ENCODE measurements at places on chromosomes 16 and 17.

DNA sequence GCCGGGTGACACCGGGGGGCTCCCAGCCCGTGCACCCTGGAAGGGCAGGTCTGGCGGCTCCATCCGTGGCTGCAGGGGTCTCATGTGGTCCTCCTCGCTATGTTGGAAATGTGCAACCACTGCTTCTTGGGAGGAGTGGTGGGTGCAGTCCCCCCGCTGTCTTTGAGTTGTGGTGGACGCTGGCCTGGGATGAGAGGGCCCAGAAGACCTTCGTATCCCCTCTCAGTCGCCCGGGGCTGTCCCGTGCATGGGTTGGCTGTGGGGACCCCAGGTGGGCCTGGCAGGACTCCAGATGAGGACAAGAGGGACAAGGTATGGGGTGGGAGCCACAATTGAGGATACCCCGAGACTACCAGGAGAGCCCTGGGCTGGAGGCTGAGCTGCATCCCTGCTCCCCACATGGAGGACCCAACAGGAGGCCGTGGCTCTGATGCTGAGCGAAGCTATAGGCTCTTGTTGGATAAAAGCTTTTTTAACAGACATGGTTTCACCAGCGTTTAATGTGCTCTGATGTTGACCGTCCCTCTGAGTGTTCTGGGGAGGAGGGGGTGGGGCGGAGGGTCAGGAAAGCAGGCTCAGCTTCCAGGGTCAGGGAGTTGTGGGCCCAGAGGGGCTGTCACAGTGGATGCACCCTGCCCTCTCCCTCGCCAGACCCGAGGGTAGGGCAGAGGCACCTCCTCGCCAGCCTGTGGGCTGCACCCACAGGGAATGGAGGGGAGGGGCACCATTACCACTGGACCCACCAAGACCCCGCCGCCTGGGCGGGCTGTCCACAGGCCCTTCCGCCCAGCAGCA, 5.4 kb downstream of the SPATA2L start:
- DNase-seq, result no peak

GRCh38 chr17:65415991-65416390, 145.5 kb downstream of the AXIN2 start:
- DNase-seq, result no peak

- no peak for DNase-seq
Observed at GRCh38 chr17:55580596-55581133, 69.4 kb upstream of the SMIM36 start.

DNA sequence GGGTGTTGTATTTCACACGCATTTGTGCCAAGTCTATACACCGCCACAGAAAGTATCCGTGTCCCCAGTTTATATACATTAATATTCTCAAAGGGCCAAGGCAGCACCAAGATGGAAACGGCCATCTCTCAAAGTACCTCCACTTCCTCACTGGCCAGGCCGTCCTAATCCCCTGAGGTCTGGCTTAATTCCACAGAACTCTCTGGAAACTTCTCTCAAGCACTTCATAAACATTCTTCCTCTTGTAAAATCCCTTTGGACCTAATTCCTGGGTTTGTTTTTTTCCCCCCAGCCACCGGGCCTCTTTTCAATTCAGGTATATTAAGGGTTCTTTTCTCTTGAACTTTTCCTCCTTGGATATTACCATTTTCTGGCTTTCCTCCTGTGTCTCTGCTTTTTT, 5.1 kb upstream of the ERN1 start:
- no peak for DNase-seq

- DNase-seq, result no peak
Observed at GRCh38 chr16:81384006-81384405, 60.6 kb upstream of the CMIP start.

DNA sequence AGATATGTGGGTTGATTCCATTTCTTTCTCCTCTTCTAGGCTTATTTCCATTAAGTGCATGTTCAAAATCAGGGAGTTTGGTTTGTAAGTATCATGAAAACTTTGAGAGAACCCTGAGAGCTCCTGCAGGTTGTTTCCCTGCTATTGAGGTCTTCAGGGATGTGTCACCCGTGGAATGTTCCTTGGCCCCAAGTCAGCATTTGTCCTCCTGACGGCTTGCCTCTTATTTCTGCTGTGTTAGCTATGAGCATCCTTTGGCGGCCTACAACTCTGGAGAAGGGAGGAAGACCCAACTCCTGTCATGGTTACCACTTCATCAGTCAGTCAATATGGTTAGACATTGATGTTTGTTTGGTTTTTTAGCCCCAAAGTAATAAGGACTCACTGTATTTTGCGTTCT, 180.8 kb downstream of the FTO start:
- DNase-seq, result no peak

DNA sequence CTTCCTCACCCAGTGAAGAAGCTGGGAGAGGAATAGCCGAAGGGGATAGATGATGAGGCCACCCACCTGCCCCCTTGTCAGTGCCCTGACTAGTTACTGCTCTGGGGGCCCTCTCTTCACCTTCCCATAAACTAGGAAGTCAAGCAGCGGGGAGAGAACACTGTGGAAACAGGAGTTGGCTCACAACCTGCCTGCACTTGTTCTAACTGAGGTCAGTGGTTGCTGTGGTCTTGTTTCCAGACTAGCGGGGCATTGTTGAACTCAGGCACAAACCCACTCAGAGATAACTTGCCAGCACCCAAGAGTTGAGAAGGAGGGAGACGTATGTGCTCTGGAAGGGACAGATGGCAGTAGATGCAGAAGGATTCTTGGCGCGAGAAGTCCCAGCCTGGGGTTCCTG, 48.6 kb upstream of the DDX52 start:
- DNase-seq, result no peak

GRCh38 chr16:19021747-19022146, 38.0 kb downstream of the TMC7 start:
- no peak for DNase-seq

DNA sequence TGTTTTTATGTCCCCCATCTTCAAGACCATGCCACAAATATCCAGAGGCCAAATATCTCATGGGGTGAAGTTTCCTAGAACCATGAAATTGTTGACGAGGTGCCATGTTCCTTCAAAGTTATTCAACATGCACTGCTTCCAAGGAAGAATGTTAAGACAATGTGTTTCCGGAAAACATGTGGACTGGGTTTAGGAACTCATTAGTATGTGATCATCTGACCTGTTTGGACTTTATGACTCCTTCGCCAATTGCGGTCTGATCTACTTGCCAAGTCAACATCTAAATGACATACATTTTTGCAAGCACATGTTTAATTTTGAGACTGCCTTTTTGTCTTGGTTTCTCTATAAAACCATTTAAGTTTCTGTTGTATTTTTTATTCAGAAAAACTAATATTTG, 234.8 kb downstream of the MAF start:
- DNase-seq, result no peak

DNA sequence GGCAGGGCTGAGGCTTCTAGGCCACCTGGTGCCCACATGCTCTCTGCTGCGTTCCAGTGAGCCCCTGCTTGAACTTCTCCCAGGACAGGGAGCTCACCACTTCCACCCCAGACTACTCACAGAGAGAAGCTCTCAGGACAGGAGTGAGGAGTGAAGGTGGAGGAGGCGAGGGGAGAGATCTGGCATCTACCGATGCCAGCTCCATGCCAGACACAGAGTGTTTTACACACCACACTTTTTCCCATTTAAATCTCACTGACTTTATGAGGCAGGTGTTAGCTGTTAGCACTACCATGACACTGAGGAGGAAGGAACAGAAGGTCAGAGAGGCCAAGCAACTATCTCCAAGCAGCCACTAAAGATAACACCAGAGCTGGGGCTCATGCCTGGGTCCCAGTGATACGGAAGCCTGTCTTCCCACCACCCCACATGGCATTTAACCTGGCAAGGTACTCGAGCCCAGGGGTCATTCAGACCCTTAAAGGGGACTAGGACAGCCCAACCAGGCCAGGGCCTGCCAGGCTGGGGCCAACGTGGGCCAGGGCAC, 6.8 kb downstream of the FAM83G start:
- DNase-seq, result no peak

- DNase-seq, result peak; percentile 41
Observed at GRCh38 chr17:44627513-44628242, 28.6 kb upstream of the MEIOC start.

DNA sequence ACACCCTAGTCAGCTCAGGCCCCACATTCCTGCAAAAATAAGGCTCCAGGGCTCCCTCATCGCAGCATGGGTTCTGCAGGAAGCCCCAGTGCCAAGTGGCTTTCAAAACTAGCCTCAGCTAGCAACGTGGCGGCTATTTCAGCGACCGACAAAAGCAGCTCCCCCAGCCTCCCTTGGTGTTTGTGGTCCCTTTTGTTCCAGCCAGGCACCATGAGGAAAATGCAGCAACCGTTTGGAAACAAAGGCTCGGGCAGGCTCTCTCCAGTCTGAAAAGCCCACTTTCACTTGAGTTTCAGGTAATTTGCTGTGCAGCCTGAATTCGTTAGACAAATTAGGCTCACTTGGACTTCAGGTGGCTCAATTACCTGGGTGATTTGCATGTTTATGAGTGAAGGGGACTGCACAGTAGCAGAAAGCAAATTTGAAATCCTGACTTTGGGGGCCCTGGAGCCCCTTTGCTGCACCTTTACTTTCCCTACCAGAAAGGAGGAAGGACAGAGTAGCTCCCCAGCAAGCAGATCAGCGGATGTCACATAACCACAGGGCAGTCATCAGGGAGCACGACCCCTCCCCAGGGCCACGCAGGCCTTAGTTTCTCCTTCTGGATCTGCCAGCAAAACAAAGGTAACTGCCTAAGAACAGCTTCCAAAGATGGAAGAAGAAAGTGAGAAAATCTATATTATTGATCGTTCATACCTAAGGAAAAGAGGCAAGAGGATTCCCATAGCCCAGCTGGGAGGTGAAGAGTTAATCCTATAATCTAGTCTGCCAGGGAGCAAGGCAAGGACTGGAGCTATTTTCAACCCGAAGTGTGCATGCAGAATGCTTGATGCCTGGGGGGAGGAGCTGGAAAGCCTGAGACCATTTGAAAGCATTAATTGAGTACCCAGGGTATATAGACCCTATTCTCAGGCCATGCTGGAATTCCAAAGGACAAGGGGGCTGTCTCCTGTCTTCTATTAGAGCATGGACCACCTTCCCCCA, 143.1 kb upstream of the SDK2 start:
- DNase-seq, result no peak

GRCh38 chr17:72812823-72813222, 279.7 kb downstream of the SLC39A11 start:
- DNase-seq, result no peak

DNA sequence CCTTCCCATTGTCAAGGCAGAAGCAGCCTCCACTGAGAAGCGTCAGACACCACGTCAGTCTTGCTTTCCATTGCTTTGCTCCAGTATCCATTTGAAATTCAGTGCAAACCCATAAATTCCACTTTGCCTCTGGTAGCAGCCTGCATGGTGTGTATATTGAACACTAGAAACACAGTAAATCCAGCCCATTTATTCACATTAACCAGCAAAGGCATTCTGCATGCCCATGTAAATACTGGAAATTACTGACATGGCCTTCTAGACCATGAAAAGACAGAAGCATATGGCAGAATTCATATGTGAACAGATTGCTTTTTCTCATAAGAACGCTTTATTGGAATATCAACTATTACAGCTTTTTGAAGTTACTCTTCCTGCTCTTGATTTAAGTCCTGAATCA, 595.0 kb downstream of the WWOX start:
- DNase-seq, result no peak

- no peak for DNase-seq
Observed at GRCh38 chr17:58161566-58161965, 5.2 kb upstream of the OR4D2 start.

DNA sequence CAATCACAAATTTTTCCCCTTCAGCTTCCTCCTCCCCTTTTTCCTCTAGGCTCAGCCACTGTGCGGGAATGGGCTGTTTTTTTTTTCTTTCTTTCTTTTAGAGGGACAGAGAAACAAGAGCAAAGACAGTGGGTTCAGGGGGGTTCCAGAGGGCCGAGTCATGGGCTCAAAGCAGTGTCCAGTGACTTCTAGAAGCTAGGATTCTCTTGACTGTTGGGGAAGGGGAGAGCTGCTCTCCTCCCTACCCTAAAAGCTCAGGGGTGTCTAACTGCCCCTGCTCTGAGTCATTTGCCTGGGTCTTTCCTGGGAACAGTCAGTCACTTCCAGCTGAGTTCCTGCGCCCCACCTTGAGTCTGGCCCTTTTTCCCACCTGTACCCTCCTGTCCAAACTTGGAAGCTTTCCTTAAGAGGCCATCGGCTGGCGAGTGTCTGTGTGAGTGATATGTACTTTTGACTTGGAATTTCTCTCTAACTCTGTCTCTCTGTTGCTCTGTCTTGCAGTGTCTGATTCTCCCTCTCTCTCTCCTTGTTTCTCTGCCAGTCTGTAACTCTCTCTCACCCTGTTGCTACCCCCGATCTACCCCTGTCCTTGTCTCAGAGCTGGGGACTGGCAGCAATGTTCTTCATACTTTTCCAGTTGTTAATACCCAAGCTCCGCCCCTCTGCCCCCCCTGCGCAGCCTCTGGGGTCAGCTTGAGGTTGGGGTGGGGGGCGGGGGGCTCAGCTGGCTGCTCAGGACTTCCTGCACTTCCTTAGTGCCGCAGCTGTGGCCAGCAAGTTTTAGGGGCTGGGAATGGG, 2.4 kb downstream of the THRA start:
- DNase-seq, result no peak

GRCh38 chr17:5975661-5976060, 94.5 kb upstream of the WSCD1 start:
- peak; percentile 17 for DNase-seq

DNA sequence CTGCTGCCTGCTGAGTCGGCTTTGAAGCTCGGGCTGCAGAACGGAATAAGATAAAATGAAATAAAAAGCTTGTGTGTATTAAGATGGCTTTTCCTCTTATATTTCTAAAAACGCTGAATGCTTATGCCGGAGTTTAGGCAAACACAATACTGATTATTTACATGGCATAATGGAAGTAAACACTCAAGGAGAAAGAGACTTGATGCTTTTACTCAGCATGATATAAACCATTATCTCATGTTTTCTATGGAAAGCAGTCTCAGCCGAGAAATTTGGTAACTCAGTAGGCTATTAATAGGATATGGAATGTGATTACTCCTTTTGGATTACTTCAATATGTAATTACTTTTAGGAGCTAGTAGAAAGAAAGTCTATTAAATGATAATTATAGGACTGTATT, 153.3 kb downstream of the CDH11 start:
- no peak for DNase-seq

DNA sequence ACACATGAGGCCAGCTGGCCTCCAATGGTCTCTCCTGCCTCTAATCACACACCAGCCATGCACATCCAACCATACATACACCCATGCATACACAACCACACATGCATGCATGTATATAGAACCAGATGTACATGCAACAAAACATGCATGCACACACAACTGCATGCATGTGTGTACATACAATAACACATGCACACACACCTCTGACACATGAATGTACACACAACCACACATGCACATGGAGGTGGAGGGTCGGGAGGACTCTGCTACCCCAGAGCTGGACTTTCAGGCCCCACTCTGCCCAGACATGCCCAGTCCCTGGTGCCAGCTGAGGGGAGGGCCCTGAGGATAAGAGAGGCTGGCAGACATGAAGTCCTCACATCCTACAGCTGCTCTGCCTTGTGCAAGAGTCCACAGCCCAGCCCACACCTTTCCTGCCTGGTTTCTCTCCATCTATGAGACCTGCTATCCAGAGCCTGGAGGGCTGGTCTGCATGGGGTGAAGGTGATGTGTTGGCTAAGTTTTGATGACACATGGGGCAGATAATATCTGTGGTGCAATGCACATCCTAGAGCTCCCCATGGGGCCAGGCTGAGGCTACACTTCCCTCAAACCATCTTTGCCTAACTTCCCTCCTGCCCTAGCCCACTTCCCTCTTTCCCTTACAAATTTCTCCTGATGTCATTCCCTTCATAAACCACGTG, 50.9 kb upstream of the SDK2 start:
- DNase-seq, result no peak

- DNase-seq, result no peak
Observed at GRCh38 chr17:17510456-17511292, 14.5 kb upstream of the RASD1 start.
